ENCODE measurements at places on chromosomes 6 and 20.
A peak's percentile ranks its signal among the peaks of the same experiment; 100 is the strongest.

DNA sequence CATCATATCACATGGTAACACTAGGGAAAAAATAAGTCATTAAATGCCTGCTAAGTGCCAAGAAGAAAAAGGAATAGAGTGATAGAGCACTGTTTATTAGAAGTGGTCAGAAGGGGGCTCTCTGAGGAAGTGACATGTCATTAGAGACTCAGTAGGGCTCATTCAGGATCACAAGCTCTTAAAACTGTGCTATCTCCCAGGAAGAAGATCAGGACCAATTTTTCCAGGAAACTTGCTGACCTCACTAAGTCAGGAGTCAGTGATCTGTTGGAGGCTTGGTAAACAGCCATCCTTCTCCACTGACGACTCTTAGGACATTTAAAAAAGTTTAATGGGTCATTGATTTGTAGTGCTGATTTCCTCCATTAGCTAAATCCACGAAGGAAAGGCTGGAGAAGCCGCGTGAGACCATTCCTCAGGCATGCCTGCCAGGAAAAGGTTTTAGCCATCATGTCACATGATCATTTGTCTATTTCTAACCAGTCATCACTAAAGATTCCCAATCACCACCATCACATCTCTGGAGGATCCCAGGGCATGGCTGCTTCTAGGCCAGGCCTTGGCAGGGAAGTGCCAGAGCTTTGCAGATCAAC lies 5.9 kb upstream of the PTPN1 start:
- DNase-seq, result no peak

DNA sequence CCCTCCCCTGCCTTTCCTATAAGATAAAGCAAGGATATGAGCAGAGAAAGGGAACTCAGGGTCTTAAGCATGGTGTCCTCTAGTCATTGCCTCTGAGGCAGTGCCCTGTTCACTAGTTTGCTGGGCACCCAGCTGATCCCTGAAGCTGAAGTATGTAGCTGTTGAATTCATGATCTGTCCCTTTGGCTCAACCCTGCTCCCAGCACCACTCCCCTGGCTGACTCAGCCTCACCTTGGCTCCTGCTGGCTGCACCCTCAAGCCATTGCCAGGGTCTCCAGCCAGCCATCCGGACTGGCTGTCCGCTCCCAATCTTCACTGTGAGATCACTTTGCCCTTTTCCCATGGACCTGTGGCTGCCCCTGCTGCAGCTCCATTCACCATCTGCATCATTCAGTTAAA lies 25.9 kb upstream of the UST start:
- DNase-seq, result no peak

GRCh38 chr20:48886194-48886593 lies 35.3 kb upstream of the ARFGEF2 start:
- DNase-seq, result no peak

- no peak for DNase-seq
These were observed 45.4 kb upstream of the PLCG1 start for GRCh38 chr20:41091927-41092326.

DNA sequence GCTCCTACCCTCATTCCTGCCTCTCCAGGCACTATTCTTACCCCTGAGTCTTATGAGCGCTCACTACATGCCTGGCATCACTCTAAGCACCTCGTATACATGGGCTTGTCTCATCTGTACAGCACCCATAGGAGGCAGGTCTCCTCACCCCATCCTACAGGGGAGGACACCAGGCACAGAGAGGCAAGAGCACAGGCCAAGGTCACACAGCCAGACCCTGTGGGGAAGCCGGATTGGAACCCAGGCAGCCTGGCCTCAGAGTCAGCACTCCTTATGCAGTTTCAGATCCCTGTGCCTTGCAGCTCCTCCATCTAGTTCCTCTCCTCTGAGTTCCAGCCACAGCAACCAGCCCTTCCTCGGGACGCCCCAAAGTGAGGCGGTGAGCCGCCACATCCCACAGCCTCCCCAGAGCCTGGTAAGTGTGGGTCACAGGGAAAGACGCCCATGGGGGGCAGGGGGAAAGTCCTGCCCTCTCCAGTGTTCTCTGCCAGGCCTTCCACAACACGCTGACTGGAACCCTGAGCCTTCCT lies 103.3 kb downstream of the NFATC2 start:
- no peak for DNase-seq

- DNase-seq, result peak; percentile 18
These were observed 85.4 kb downstream of the HFE start for GRCh38 chr6:26172608-26172968.

- no peak for DNase-seq
These were observed 101.7 kb upstream of the SPACA1 start for GRCh38 chr6:87945966-87946365.

GRCh38 chr6:168286116-168286515 lies 33.5 kb downstream of the DACT2 start:
- DNase-seq, result no peak

GRCh38 chr6:115986026-115986425 lies 74.7 kb downstream of the FRK start:
- DNase-seq, result no peak

GRCh38 chr6:34597605-34598353 lies 41.6 kb upstream of the SPDEF start:
- no peak for DNase-seq

- no peak for DNase-seq
These were observed 2.2 kb downstream of the CD83 start for GRCh38 chr6:14119784-14120183.

GRCh38 chr6:24883618-24884017 lies 52.1 kb downstream of the RIPOR2 start:
- no peak for DNase-seq

DNA sequence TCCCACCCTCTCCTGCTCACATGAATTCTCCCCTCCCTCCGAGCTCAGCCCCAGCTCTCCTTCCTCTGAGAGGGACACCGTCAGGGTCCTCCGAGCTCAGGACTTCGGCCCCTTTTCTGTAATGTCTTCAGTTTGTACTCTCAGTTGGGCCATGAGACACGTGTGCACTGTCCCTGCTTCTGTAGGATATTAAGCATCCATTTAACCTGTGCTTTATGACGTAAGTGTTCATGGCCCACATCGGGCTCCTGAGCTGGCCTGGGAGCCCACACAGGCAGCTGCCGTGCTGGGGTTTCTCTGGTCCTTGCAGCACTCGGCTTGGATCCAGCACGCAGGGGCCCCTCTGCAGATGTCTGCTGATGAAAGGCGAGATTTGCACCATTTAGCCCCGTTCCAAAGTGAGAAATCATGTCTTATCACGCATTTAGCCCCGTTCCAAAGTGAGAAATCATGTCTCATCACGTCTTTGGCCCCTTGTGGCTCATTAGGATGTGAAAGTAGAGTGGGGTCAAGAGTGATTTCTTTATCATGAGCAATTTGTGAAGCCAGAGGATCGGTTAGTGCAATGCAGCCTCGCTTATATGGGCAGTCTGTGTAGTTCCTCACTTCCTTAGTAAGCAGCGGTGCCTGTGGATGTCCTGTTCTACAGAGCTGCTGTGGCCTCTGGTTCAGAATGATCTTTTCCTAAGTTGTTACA lies 25.3 kb downstream of the DUSP22 start:
- no peak for DNase-seq

- DNase-seq, result no peak
These were observed 669.5 kb upstream of the EPHA7 start for GRCh38 chr6:94088870-94089269.

DNA sequence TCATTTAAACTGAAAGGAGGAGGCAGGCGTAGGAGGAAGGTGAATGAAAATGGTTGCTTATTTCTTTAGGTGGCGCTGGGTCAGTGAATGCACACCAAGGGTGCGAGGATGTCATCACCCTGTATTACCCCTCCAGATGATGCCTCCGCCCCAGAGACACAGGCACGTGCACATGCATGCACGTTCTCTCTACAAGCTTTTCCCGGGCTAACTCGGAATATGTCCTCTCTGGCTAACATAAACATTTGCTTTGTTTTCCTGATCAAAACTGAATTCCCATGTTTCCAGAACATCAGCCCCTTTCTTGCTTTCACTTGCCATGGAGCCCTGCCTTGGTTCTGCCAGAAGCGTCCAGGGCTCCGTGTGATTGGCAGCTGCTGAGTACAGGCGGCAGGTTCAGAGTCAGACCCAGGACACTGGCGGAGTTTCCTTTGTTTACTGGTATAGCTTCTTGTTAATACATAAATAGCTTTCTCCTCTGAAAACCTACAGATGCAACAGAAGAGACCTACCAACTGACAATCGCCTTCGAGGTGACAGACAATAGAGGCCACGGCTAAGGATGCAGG lies 131.2 kb upstream of the RPS6KA2 start:
- DNase-seq, result no peak

DNA sequence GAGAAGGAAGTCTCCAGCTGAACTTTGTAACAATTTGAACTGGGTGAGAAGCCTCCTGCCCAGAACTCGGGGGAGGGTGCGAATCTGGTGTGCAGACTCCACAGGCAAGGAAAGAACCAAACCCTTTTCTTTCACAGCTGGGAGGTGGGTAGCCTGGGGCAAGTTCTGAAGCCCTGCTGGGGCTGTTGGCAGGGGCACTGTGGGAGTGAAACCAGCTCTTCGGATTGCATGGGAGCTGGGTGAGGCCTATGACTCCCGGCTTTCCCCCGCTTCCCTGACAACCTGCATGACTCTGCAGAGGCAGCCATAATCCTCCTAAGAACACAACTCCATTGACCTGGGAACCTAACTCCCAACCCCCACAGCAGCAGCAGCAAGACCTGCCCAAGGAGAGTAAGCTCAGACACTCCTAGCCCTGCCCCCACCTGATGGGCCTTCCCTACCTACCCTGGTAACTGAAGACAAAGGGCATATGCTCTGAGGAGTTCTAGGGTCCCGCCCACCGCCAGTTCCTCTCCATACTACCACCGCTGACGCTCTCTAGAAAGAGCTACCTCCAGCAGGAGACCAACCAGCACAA lies 37.5 kb downstream of the SOD2 start:
- no peak for DNase-seq

- no peak for DNase-seq
These were observed 1.7 kb upstream of the HDDC2 start for GRCh38 chr6:125303512-125303854.

DNA sequence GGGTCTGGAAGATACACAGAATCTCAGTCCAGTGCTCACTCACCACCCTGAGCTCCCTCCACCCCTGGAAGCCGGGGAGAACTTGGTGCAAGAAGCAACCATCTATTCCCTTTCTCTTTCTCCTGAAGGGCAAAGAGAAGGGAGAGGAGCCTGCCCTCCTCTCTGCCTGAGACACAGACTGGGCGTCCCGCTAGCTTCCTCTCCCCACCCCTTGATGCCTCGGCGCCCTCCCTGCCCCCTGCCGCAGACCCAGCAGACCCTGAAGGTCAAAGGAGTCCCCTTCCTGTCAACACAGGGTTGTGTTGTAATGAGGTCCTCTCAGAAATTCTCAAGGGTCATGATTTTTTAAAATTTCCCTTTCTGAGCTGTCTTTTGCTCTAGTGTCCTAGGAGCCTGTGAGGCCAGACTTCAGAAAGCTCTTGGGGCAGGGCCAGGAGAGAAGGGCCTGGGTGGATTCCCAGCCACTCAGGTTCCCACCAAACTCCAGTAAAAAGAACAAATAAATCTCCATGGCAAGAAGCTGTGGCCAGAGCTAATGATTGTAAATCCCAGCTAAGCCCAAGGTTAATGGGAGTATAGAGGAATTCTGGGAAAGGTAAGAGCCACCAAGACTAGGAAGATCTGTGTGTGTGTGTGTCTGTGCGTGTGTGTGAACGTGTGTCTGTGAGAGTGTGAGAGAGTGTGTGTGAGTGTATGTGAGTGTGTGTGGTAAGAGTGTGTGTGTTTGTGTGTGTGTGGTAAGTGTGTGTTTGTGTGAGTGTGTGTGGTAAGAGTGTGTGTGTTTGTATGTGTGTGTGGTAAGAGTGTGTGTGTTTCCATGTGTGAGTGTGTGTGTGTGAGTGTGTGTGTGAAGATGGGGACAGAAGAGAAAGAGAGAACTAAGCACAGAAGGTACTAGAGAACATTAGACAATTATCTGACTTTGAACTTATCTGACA lies 1.1 kb upstream of the JPH2 start:
- no peak for DNase-seq

DNA sequence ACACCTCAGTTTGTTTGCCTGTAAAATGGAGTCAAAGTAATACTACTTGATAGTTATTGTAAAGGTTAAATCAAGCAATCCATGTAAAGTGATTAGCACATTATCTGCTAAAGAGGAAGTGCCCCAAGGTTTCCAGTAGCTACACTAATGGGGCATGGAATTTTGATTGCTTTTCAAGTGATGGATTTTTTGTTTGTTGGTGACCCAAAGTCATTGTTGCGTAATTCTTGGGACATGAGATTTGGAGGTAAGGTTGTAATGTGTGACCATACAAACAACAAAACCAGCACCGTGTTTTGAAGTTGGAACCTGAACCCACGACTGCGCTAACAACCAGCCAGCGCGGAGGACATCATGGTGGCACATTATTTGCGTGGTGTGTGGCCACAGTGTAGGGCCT lies 17.2 kb downstream of the SYCP2L start:
- DNase-seq, result no peak

DNA sequence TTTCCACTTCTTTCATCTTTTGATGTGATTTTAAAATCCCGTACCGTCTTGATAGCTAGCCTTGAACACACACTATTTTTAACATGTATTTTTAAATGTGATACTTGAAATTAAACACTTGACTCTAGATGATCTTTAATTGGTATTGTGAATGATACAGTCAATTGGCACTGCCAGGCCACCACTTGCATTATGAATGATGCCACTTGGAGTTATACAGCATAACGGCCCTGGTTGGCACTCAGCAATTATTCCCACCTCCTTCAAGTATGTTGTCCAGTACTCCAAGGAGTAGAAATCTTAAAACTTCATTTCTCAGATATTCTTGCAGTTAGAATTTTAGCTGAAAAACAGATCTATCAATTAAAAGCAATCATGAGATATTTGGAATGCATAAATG lies 62.9 kb downstream of the TENT5A start:
- DNase-seq, result no peak

GRCh38 chr20:54197621-54198604 lies 10.0 kb upstream of the PFDN4 start:
- DNase-seq, result no peak

- no peak for DNase-seq
These were observed 333.9 kb downstream of the TFAP2B start for GRCh38 chr6:51152594-51152993.

- DNase-seq, result no peak
These were observed 208.6 kb upstream of the MCHR2 start for GRCh38 chr6:100202417-100203194.

- no peak for DNase-seq
These were observed 84.1 kb downstream of the SLC23A2 start for GRCh38 chr20:4916971-4917881.

GRCh38 chr20:48329676-48330664 lies 497.8 kb downstream of the PREX1 start:
- no peak for DNase-seq

GRCh38 chr6:143721642-143722041 lies 43.9 kb downstream of the PHACTR2 start:
- no peak for DNase-seq
